Thoracic aorta (tissue), 2 donors: ENCODE measurements at places on chromosomes 1 and 21. TPM values are rescaled to one million over a fixed set of nuclear protein-coding genes. Genes with fewer than 3 reads are reported as not detected.

DNA sequence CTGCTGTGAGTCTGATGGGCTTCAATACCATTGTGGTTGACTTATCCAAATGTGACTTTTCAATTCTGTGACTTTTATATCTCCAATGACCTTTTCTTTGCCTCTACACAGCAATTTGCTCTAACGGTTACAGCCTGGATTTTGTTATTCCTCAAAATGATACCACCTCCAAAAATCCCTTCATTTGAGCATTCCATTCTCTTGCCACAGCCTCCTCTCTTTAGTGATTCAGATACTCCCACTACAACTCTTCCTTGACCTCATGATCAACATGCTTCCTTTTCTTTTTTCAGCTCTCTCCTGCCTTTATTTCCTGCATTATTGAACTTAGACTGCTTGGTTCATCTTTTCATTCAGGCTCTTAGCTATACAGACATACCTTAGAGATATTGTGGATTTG, 16.6 kb upstream of the IL19 start:
- no peak for DNase-seq

DNA sequence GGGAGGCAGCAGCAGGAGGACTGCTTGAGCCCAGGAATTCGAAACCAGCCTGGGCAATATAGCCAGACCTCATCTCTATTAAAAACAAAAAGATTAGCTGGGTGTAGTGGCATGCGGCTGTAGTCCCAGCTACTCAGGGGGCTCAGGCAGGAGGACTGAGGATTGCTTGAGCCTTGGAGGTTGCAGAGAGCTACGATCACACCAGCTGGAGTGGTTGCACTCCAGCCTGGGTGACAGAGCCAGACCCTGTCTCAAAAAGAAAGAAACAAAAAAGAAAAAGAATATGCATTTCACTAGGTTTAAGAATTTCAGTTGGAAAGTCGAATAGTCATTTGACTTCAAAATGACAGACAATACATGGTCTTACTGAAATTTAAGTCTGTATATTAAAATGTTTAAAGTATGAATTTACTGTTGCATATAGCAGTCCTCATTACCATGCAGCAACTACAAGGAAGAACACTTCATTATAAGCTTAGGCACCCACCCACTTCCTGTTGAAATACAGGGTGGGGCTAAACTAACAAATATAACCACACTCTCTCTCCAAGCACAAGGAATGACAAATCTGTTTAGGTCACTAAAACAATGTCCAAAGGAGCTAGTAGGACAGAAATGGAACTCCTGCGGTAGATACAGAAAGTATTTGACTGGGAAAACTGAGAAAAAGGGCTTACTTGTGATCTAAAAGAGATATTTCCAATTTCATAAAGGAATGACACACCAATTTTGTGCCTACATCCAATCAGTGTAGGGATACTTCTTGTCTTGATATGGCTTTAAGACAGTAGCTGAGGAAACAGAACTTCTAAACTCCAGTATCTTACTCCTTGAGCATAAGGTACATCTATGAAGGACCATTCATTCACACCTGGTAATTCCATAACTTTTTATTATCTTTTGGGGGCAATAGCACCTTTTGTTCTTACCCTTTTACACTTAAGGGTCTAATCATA, 44.1 kb downstream of the GPR3 start:
- DNase-seq: no peak

DNA sequence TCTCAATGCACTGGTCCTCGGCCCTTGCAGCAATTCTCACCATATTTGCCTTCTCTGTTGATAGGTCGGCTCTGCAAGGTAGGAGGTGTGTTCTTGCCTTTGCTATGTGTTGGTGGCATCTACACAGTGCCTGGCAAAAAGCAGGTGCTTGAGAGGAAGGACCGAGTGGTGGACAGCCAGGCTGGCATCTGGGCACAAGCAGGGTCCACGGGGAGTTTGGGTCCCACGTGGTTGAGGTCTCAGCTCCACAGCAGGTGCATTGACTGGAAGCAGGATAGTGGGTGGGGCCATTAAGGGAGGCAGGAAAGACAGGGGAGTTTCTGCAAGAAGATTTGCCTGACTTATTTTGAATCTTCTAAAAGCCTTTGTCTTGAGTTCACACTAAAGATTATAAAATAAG, 81.2 kb upstream of the WNT4 start:
- DNase-seq: no peak

- DNase-seq: no peak
Observed at GRCh38 chr1:39570477-39571177, 6.0 kb downstream of the PABPC4 start.

GRCh38 chr1:225914947-225915346, 9.1 kb downstream of the PYCR2 start:
- DNase-seq: no peak

DNA sequence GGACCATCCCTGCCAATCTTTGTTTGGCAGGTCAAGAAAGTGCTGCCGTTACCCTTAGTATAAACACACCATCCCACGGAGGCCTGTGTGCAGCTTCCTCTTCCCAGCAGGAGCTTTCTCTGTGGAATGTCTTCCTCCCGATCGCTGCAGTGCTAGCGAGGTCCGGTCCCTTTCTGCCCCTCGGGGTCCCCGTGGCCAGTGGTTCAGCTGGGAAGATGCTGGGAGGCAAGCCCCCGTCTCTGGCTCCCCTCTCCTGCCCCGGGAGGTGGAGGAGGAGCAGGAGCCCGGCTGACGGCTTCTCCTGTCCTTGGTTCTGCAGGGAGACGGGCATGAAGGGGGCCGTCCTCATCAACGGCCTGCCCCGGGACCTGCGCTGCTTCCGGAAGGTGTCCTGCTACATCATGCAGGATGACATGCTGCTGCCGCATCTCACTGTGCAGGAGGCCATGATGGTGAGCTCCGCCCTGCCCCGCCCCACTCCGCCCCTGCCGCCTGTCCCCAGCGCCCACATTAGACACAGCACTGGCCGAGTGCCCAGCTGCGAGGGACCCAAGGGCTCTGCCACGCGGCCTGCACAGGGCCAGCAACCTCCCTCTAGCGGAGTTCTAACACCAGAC, 42.1 kb downstream of the TFF3 start:
- no peak for DNase-seq

- no peak for DNase-seq
Observed at GRCh38 chr1:24020025-24020424, 39.9 kb upstream of the SRSF10 start.

The PCP4L1 gene
- 0.68 TPM for total RNA-seq

The MYBPH gene
- total RNA-seq: not detected

The SPTA1 gene
- total RNA-seq: not detected

The INKA2 gene
- total RNA-seq: 7.3 TPM

The PCP4 gene
- 5.4 TPM for total RNA-seq

The MTMR11 gene
- total RNA-seq: 50.8 TPM

The KCNJ15 gene
- total RNA-seq: 0.41 TPM
